ENCODE measurements at places on chromosomes 12 and 14.

DNA sequence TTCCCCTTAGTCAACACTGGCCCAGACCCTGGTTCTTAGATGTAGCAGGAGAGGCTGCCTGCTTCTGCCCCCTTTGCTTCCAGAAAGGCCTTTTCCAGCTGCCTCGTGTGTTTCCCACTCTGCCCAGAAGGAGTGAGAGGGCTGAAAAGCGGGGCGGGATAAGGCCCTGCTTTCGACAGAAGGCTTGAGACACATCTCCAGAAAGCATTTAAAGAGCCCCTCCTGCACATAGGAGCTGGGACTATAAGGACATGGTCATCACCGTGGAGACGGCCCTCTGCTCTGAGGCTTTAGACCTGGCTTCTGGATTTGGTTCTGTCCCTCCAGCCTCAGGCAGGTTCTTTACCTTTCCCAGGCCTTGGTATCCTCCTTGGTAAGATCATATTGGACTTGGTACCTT, 11.9 kb downstream of the CALM1 start:
- no peak for DNase-seq

DNA sequence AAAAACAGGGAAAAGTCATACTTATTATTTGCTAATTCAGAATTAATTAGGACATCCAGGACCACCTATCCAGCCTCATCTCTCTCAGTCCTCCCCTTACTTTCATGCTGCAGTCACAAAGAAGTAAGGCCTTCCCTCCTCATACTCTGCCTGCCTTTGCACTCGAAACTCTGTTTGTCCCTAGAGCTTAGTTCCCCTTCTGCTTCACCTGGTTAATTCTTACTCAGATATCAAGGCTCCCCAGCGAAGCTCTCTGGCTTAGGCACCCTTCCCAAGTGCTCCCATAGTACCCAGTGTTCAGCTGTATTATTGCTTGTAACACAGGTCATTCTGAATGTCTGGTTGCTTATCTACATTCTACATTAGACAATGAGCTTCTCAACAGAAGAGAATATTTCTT, 81.3 kb downstream of the ERGIC2 start:
- no peak for DNase-seq

DNA sequence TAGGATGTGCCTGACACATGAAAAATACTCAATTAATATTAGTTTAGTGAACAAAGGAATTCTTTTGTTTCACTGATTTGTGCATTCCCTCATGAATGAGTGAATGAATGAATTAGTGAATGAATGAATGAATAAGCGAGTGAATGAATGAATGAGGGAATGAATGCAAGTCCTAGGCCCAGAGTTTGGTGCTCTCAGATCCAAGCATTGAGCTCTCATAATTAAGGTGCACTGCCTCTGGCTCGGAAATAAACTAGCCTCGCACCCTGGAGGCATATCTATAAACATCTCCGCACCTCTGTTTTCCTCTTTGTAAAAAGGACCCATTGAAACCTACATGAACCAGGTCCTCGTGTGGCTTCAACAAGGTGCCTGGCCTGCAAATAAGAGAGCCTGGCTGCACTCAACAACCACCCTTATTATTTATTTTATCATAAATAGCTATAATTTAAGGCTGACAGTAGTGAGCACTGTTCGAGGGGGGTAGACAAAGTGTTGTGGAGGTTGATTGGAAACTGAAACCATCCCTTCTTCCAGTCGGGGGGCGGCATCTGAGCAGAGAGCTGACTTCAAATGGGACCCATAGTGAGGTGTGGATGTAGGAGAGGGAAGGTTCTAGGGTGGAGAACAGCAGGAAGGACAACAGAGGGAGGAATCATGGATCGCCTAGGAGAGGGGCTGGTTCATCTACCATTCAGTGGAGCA, 316.8 kb downstream of the BCL11B start:
- no peak for DNase-seq

DNA sequence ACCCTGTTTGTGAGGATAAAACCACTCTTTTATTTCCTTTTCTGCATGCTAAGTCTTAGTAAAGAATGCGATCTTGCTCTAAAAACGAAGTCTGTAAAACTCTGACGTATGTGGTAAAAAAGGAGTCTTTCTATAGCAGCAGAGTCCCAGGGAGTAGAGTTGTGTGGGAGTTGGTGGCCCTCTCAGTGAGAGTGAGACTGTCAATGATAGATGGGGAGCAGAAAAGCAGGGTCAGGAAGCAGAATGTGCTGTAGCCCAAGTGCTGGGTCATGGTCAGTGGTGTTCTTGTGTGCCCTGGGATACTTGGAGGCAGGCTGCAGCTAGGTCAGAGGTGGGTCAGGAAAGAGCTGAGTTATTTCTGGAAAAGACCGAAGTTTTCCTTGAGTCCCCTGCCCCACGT, 20.3 kb upstream of the GPR33 start:
- no peak for DNase-seq

DNA sequence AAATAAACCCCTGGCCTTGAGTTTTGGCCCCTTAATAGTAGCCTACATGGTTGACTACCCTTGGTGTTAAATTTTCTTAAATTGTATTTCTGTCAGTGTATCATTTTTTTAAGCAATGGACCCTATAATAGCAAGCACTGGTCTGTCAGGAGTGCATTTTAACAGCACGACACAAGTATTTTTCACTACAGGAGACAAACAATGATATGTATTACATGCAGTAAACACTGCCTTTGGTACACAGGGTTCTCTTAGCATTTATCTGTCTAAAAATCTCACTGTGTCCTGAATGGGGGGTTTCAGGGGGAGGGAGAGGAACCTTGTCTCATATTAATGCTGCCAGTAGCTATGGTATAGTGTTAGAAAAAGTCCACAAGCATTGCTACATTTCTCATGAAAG, 18.4 kb downstream of the LMO3 start:
- DNase-seq: no peak

- peak; percentile 22 for DNase-seq
Observed at GRCh38 chr12:50314636-50315312, 31.5 kb upstream of the LIMA1 start.

DNA sequence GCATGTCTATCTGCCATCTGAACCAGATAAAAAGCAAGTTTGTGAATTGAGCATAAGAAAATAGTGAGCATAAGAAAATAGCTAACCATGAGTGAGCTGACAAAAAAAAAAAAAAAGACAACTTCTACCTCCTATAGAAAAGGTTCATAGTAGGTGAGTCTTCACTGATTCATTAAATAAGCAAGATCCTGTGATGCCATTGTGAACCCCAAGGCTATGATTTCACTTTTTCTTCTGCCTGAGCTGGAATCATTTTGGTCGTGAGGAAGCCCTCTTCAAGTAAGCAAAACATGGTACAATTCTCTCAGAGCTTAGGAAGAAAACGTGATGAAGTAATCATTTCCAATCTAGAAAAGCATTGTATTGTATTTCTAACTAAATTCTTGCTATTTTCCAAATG, 1.2 kb downstream of the PIK3C2G start:
- no peak for DNase-seq

- no peak for DNase-seq
Observed at GRCh38 chr12:108090107-108090899, 38.8 kb upstream of the WSCD2 start.

DNA sequence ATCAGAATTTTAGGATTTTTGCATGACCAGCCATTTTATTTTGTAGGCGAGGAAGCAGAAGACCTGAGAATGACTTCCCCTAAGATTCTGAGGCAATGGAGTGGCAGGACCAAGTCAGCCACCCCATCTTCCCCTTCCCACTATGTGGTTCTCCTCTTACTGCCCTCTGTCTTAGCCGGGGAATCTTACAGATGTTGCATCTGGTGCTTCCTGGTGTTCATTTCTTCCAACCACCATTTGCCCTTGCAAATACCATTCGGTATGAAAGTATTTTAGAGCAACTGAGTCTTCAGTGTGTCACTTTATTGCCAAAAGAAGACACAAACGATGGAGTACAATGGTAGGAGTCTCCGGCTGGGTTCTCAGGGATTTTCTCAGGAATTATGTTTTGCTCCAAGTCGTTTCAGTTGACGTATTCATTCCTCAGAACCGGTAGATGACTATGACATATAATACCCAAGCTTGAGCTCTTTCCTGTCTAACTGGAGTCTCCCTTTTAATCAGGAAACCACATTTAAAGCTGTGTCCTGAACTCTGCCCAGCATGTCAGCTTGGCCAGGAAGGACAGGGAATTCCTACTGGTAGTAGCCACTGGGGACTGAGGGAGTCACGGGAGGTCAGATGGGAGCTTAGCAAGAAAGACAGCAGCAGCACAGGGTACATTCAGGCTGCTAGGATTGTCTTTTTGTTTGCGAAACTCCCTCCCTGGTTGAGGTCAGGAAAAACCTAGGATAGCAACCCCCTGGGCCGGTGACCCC, 87.0 kb downstream of the SAMD4A start:
- DNase-seq: no peak

DNA sequence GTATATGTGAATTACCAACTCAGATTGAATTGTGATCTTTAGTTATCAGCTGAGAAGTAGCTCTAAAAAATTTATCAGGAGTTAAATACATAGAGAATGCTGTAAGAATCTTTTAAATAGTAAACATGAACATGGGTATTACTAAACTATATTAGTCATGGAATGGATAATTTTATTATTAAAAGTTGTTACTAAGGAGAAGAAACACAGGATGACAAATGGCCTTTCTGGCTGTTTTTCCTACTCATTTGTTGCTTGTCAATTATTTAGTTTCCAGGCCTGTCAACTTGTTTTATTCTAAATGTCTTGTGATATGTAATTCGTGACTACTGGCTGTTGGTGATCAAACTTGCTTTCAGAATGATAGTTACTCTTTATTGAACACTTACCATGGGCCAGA, 58.7 kb downstream of the KTN1 start:
- DNase-seq: no peak

DNA sequence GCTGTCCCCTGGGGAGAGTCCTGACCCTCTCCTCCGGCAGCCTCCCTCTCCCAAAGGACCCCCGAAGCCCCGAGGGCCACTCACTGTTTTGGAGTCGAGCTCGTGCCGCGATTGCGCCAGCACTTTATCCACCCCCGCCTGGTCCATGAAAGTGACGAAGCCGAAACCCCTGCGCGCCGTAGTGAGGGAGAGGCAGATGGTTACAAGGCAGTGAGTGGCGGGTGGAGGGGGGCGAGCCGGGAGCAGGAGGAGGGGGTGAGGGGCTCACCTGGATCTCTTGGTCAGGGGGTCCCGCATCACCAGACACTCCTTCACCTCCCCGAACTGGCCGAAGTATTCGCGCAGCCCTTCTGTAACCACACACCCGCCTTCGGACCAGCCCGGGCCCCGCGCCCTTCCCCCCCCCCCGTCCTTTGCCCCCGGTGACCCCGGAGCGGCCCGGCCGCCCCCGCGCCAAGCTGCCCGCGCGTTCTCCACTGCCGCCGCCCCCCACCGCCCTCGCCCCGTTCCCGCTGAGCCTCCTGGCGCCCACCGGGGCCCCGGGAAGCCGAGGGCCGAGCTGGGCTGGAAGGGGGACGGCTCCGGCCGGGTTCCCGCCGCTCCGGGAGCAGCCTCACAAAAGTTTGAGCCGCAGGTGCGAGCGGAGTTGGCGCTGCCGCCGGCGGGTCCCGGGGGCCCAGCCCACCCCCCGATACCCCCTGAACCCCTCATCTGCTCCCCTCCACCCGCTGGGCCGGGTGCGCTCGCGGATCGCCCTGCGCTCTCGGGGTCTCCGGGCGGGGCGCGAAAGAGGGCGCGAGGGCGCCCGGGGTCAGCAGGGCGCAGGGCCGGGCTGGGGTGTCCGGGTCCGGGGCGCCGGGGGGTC, 808 bp downstream of the MSI1 start:
- DNase-seq: peak; percentile 63

DNA sequence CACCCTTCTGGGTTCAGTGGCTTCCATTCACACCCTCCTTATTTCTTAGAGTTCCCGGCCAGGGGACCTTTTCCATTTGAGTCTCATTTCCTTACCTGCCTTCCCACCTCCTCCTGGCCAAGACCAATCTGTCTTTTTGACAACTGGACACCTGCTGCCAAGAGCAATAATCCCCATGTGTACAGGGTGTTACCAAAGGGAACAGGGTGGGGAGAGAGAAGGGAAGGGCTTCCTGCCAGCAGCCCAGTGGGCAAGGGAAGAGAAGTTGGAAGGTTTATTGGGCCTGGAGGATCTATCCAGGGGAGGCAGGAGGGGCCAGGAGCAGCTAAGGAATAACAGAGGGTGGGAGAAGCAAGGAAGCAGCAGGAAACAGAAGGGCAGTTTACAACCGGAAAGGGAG, 346.2 kb downstream of the C12orf75 start:
- no peak for DNase-seq

- DNase-seq: no peak
Observed at GRCh38 chr14:20659813-20660395, 18.4 kb upstream of the OR6S1 start.

GRCh38 chr12:108827941-108828340, 29.4 kb downstream of the SSH1 start:
- DNase-seq: no peak

DNA sequence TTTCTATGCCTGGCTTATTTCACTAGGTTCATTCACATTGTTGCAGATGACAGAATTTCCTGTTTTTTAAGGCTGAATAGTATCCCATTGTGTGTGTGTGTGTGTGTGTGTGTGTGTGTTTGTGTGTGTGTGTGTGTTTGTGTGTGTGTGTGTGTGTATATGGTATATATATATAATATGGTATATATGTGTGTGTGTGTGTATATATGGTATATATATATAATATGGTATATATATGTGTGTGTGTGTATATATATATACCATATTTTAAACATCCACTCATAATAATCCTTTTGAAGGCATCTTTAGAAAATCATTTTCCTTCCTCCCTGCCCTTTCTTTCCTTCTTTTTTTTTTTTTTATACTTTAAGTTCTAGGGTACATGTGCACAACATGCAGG, 5.0 kb upstream of the CCDC198 start:
- DNase-seq: no peak

DNA sequence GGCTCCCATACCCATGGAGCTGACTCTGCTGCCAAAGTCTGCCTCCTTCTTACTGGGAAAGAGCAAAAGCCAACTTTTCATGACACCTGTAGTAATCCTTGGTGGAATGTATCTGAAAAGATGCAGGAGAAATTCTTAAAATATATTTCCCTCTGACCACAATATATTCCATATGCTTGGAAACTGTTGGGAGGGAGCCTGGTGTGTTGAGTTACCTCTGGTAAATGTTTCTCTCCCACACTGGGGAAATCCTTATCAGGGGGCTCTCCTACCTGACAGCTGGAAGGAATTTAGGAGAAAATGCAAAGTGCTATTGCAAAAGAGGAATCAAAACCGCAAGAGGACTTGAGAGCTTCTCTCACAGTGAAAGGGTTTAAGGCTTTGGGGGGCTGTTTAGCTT, 139.4 kb downstream of the TBX5 start:
- DNase-seq: no peak

- DNase-seq: no peak
Observed at GRCh38 chr12:51351913-51352532, 5.5 kb upstream of the CELA1 start.

- no peak for DNase-seq
Observed at GRCh38 chr12:64600164-64600561, 10.1 kb upstream of the RASSF3 start.

DNA sequence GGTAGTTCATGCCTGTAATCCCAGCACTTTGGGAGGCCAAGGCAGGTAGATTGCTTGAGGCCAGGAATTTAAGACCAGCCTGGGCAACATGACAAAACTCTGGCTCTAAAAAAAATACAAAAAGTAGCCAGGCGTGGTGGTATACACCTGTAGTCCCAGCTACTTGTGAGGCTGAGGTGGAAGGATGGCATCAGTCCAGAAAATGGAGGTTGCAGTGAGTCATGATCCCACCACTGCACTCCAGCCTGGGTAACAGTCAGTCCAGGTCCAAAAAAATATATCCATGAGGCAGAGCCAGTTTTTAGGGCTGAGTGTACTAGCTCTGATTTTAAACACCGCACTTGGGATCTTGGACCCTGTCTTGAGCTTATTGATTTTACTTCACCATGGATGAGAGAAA, 30.6 kb upstream of the FICD start:
- no peak for DNase-seq

- DNase-seq: no peak
Observed at GRCh38 chr14:83913476-83913875, 1616.5 kb upstream of the FLRT2 start.

Measured in right kidney (tissue), 9 donors.